ENCODE measurements at places on chromosomes 3 and 15. TPM values are rescaled to one million over a fixed set of nuclear protein-coding genes. Genes with fewer than 3 reads are reported as not detected.
A peak's percentile ranks its signal among the peaks of the same experiment; 100 is the strongest.

ST8SIA2 gene
- not detected for total RNA-seq

- no peaks in the 10 kb centered on the region for H3K27me3 ChIP-seq
- H3K27ac ChIP-seq: no peak overlapping the region
- no peak for DNase-seq
- peaks cover 36% of the 10 kb centered on the region for H3K4me1 ChIP-seq
- no peaks in the 10 kb centered on the region for H3K36me3 ChIP-seq
Observed at GRCh38 chr3:179150610-179151009, 2.5 kb downstream of the PIK3CA start.

DNA sequence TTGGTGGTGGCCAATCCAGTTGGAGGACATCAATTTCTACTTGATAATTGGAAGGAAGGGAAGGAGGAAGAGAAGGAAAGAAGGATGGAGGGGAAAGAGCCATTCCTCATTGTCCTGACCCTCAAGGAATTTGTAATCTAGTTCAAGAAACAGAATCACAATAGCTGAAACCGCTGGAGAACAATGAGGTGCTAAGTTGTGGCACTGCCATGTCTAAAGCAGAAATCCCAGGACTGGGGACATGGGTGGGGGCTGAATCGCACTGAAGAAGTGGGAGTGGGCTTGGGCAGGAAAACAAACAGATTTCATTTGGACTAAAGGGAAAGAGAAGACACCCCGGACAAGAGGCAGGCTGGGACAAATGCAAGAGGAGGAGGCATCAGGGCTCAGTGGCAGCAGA is 183.6 kb downstream of the UACA start:
- no peaks in the 10 kb centered on the region for H3K36me3 ChIP-seq
- no peak overlapping the region for H3K27ac ChIP-seq
- DNase-seq: no peak
- no peaks in the 10 kb centered on the region for H3K27me3 ChIP-seq
- H3K4me1 ChIP-seq: peaks cover 6% of the 10 kb centered on the region

- no peaks in the 10 kb centered on the region for H3K36me3 ChIP-seq
- H3K4me1 ChIP-seq: no peaks in the 10 kb centered on the region
- H3K27ac ChIP-seq: no peak overlapping the region
- no peak overlapping the region for H3K4me3 ChIP-seq
- no peaks in the 10 kb centered on the region for H3K27me3 ChIP-seq
Observed at GRCh38 chr3:154931484-154931883, 148.6 kb upstream of the MME start.

- no peaks in the 10 kb centered on the region for H3K27me3 ChIP-seq
- peaks cover 43% of the 10 kb centered on the region for H3K36me3 ChIP-seq
- peaks cover 71% of the 10 kb centered on the region for H3K4me1 ChIP-seq
- H3K4me3 ChIP-seq: peak overlapping the region; percentile 33
- H3K27ac ChIP-seq: peak overlapping the region; percentile 98
Observed at GRCh38 chr15:77021803-77022381, 27.0 kb downstream of the PSTPIP1 start.

DNA sequence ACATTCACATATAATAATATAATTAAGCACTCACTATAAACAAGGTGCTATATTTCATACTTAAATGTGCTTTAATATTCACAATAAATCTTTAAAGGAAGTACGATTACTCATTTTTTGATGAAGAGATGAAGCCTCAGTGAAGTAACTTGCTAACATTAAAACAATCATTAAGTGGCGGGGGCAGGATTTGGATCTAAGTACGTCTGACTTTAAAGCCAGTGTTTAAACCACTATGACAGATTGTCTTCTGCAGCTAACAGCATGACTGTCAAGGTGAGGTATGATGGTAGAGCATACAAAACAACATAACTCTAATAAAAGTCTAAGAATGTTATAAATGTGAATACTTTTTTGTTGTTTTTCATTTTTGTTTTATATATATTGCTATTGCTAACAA is 862.1 kb downstream of the ROBO1 start:
- no peak for DNase-seq
- H3K4me3 ChIP-seq: no peak overlapping the region
- no peaks in the 10 kb centered on the region for H3K4me1 ChIP-seq
- H3K36me3 ChIP-seq: no peaks in the 10 kb centered on the region
- no peaks in the 10 kb centered on the region for H3K27me3 ChIP-seq

ROPN1 gene
- not detected for total RNA-seq

GRCh38 chr3:63477494-63478129 is 174.9 kb upstream of the SNTN start:
- H3K27ac ChIP-seq: no peak overlapping the region
- no peak overlapping the region for H3K4me3 ChIP-seq
- H3K36me3 ChIP-seq: no peaks in the 10 kb centered on the region
- no peaks in the 10 kb centered on the region for H3K4me1 ChIP-seq

DNA sequence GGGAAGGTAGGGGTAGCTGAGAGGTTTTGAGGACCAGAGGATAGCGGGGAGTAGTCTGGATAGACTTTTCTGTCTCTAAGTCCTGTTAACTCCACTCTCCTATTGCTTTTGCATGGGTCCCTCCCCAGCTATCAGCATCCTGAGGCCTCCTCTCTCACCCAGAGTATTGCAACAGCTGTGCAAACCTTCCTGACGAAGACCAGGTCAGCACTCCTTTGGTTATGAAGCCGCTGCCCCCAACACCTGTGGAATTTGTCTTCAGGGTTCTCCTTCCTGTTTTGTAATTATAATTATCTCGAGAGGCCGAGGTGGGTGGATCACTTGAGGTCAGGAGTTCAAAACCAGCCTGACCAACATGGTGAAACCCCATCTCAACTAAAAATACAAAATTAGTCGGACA is 24.8 kb downstream of the TYRO3 start:
- H3K36me3 ChIP-seq: no peaks in the 10 kb centered on the region
- H3K27ac ChIP-seq: no peak overlapping the region
- peaks cover 20% of the 10 kb centered on the region for H3K27me3 ChIP-seq
- no peak overlapping the region for H3K4me3 ChIP-seq

- peaks cover 9% of the 10 kb centered on the region for H3K4me1 ChIP-seq
- peak; percentile 39 for DNase-seq
- H3K4me3 ChIP-seq: peak within 1 kb of the TSS; percentile 26
- H3K36me3 ChIP-seq: no peaks in the 10 kb centered on the region
- peaks cover 26% of the 10 kb centered on the region for H3K27me3 ChIP-seq
- no peak within 1 kb of the TSS for H3K27ac ChIP-seq
Observed at GRCh38 chr15:40282869-40283614, at the start of gene ANKRD63. Gene ANKRD63 (minus strand): TSS chr15:40283064. CDS start chr15:40282586, 478 bp downstream.

DNA sequence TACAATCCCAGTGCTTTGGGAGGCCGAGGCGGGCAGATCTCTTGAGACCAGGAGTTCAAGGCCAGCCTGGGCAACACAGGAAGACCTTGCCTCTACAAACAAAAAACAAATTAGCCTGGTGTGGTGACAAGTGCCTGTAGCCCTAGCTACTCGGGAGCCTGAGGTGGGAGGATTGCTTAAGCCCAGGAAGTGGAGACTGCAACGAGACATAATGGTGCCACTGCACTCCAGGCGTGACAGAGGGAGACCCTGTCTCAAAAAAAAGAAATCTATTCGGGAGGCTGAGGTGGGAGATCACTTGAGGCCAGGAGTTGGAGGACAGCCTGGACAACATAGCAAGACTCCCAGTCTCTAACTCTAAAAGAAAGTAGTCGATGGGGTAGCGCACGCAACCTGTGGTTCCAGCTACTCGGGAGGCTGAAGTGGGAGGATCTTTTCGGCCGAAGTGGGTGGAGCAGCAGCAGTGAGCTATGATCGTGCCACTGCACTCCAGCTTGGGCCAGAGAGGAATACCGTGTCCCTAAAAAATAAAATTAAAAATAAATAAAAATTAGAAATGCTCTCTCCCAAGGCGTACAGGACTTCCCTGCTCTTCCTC is 775 bp downstream of the C3orf33 start:
- H3K4me3 ChIP-seq: peak overlapping the region; percentile 84
- DNase-seq: peak; percentile 46
- H3K27ac ChIP-seq: peak overlapping the region; percentile 53
- peaks cover 7% of the 10 kb centered on the region for H3K36me3 ChIP-seq

CYP1A1 gene
- total RNA-seq: 0.64 TPM

DNA sequence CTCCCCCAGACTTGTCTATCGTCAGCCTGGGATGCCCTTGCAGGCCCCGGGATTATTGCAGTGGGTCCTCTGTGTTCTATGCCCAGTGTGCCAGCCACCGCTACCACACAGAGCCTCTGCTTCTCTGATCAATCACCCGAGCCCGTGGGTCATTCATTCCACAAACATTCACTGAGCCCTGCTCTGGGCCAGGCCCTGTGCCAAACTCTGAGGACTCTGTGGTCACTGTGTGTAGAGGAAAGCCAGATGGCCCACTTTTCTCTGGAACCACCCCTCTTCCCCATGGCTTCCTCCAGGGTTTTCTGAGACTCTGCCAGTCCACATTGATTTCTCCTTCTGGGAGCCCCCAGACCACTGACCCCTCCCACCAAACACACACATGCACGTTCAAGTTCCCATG is 55.5 kb downstream of the BSN start:
- no peak overlapping the region for H3K4me3 ChIP-seq
- no peaks in the 10 kb centered on the region for H3K27me3 ChIP-seq
- no peaks in the 10 kb centered on the region for H3K4me1 ChIP-seq
- no peak for DNase-seq

GRCh38 chr15:41882689-41883483 is 11.0 kb downstream of the SPTBN5 start:
- H3K4me3 ChIP-seq: no peak overlapping the region
- no peak overlapping the region for H3K27ac ChIP-seq
- H3K36me3 ChIP-seq: peaks cover 1% of the 10 kb centered on the region
- peaks cover 12% of the 10 kb centered on the region for H3K4me1 ChIP-seq
- H3K27me3 ChIP-seq: peaks cover 7% of the 10 kb centered on the region

DNA sequence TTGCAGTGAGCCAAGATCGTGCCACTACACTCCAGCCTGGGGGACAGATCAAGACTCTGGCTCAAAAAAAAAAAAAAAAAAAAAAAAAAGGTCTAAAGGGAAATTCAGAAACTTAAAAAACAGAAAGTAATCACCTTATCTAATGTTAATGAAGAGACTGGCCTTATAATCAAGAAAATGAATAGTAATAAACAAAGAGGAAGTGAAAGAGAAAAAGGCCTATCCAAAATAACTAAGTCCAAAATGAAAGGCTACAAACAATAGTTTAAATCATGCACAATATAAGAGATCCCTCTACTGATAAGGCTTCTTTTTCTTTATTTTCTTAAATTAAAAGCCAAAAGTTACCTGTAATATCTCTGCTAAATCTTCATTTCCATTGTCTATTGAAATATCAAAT is 37.1 kb upstream of the HDC start:
- H3K4me1 ChIP-seq: no peaks in the 10 kb centered on the region
- no peak overlapping the region for H3K27ac ChIP-seq
- no peaks in the 10 kb centered on the region for H3K27me3 ChIP-seq
- peaks cover 49% of the 10 kb centered on the region for H3K36me3 ChIP-seq
- DNase-seq: no peak
- H3K4me3 ChIP-seq: no peak overlapping the region

ECE2 gene
- total RNA-seq: not detected

GRCh38 chr15:29887721-29888120 is 65.5 kb upstream of the TJP1 start:
- H3K4me1 ChIP-seq: no peaks in the 10 kb centered on the region
- H3K27ac ChIP-seq: no peak overlapping the region
- H3K36me3 ChIP-seq: no peaks in the 10 kb centered on the region
- peaks cover 13% of the 10 kb centered on the region for H3K27me3 ChIP-seq
- no peak for DNase-seq
- no peak overlapping the region for H3K4me3 ChIP-seq

- peaks cover 78% of the 10 kb centered on the region for H3K4me1 ChIP-seq
- no peaks in the 10 kb centered on the region for H3K27me3 ChIP-seq
- no peak overlapping the region for H3K4me3 ChIP-seq
- H3K27ac ChIP-seq: peak overlapping the region; percentile 44
- DNase-seq: no peak
Observed at GRCh38 chr3:152357587-152357986, 88.9 kb downstream of the MBNL1 start.

- H3K36me3 ChIP-seq: peaks cover 15% of the 10 kb centered on the region
- peak; percentile 18 for DNase-seq
- peak overlapping the region; percentile 86 for H3K27ac ChIP-seq
- peaks cover 50% of the 10 kb centered on the region for H3K4me1 ChIP-seq
- peak overlapping the region; percentile 89 for H3K4me3 ChIP-seq
- H3K27me3 ChIP-seq: peaks cover 3% of the 10 kb centered on the region
Observed at GRCh38 chr15:75844629-75845335, 1.5 kb downstream of the UBE2Q2 start.

DNA sequence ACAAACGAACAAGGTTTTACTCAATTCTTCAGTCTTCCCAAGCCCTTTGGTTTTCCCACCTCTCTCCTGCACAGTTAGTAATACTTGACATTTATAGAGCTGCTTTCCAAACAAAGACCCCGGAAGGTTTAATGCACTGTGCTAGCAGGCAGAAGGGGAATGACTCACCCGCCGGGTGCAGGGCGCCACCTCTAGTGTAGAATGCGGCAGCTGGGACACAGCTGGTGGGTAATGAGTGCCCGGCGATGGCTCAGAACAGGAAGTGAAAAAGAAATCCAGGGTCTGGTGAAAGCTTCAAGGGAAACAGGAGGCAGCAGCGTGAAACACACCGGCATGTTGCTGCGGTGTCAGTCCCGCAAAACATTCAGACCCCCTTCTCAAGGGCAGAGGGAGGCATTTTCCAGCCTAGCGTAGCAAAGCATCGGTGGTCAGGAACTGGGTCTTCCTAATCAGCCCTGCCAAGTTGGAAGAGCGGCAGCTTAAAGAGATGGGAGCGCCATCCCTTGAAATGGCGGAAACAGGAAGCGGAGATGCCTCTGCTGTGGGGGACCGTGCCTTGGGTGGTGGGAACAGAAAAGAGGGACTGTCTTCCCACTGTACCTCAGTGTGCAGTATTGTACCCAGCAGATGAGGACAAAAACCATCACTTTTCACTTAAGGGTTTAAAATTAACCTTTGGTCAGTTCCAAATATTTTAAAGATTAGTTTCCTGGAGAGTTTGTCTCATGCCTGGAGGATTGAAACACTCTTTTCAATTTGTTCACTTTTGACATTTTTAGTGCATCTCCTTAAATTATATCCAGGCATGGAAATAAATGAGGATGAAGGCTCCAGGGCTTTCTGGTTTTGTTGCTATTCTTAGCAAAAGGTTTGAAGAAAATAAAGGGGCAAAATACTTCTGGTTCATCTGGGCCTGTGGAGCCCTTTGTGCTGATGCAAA is 160.7 kb upstream of the MCTP2 start:
- DNase-seq: no peak
- H3K27me3 ChIP-seq: peaks cover 9% of the 10 kb centered on the region
- no peak overlapping the region for H3K4me3 ChIP-seq
- no peak overlapping the region for H3K27ac ChIP-seq

DNA sequence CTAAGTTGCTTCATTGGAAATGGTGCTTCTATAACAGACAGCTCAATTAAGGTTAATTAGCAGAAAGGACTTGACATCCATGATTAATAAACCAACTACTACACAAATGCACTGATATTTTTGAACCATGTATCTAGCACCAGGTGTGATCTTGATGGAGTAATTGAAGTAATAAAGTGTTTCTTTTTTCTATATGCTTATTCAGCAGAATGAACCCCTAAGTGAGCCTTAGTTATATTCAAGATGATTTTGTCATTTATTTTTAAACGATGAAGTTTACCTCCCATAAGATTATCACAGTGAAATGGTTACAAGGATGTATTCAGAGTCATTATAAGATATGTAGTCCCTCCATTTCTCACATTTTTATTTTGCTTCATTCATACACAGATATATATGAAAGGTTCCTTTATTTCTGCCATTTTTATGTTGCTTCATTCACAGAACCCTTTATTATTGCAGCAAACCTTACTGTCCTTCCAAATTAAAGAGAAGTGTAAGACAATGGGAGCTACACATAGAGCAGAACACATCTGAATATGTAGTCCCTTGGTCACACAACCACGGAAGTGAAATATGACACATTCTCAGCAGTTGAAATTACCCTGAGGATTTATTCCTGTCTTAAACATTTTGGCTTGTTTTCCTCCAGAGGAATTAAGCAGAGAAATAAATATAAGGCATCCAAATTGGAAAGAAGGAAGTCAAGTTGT is 295.0 kb downstream of the RAP2B start:
- no peaks in the 10 kb centered on the region for H3K27me3 ChIP-seq
- H3K36me3 ChIP-seq: no peaks in the 10 kb centered on the region
- no peak overlapping the region for H3K4me3 ChIP-seq
- peaks cover 4% of the 10 kb centered on the region for H3K4me1 ChIP-seq

All from activated CD4-positive, alpha-beta memory T cell treated with anti-CD3 and anti-CD28 coated beads for 36 hours (primary cell).